ENCODE measurements at places on chromosomes 3 and 15.

DNA sequence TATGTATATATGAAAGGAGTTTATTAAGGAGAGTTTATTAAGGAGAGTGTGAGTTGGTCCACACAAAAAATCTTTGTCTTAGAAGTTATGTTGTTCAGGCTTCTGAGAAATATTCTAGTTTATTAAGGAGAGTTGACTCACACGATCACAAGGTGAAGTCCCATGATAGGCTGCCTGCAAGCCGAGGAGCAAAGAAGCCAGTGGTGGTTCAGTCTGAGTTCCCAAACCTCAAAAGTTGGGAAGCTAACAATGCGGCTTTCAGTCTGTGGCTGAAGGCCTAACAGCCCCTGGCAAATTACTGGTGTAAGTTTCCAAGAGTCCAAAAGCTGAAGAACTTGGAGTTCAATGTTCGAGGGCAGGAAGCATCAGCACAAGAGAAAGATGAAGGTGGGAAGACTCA, 42.4 kb upstream of the DAZL start:
- DNase-seq, result no peak

DNA sequence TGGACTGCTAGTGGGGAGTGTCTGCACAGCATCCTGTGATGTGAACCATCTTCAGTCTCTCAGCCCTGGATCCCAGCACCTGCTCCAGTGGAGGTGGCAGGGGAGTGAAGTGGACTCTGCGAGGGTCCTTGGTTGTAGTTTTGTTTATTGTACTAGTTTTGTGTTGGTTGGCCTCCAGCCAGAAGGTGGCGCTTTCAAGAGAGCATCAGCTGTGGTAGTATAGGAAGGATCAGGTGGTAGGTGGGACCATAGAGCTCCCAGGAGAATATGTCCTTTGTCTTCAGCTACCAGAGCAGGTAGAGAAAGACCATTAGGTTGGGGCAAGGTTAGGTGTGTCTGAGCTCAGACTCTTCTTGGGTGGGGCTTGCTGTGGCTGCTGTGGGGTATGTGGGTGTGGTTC, 20.9 kb downstream of the NEK11 start:
- no peak for DNase-seq

GRCh38 chr3:151960961-151961580, 87.6 kb downstream of the SUCNR1 start:
- DNase-seq, result no peak

GRCh38 chr3:64157150-64158035, 67.9 kb downstream of the PRICKLE2 start:
- no peak for DNase-seq

DNA sequence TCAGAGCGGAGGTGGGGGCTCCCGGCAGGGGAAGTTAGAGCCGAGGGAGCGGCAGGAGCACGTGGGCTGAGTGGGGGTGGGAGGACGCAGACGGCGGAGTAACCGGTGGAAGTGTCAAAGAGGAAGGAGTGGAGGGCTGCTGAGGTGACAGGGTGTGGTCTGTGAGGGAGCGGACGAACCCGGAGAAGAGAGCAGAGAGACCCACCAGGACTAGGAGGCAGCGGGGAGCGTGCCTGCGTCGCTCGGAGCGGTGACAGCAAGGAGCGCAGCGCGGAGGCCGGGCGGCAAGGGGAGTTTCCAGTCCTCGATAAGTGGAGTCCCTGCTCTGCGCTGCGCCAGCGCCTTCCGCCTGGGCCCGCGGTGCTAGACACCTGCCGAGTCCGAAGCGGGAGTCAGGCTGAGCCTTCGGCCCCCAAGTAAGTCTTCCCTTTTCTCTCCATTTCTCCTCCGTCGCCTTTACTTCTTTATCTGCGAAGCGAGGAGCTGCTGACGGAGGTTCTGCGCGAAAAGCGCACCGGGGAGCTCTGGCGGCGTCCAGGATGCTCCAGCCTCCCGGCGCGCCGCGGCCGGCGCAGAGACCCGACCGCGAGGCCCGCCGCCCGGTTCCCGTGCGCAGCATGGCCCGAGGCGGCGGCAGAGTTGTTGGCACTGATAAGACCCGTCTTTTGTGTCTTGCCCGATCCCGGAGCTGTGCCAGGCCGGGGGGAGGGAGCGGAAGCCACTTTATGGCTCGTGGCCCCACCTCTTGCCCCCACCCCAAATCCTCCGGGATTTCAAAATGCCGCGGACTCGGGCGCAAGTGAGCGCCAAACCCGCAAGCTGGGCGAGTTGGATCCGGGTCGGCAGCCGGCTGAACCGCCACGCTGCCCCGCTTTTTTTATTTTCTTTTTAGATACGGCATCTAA, 533.0 kb upstream of the SEMA6D start:
- no peak for DNase-seq
